ENCODE measurements at places on chromosomes 7 and 10.

- peak; percentile 73 for DNase-seq
Observed at GRCh38 chr7:102415685-102416225, 17.6 kb upstream of the ORAI2 start.

- DNase-seq = no peak
Observed at GRCh38 chr7:145681646-145682045, 435.0 kb upstream of the CNTNAP2 start.

GRCh38 chr7:14582010-14582409 is 320.5 kb downstream of the DGKB start:
- no peak for DNase-seq

GRCh38 chr10:132712291-132712690 is 73.7 kb downstream of the NKX6-2 start:
- no peak for DNase-seq

DNA sequence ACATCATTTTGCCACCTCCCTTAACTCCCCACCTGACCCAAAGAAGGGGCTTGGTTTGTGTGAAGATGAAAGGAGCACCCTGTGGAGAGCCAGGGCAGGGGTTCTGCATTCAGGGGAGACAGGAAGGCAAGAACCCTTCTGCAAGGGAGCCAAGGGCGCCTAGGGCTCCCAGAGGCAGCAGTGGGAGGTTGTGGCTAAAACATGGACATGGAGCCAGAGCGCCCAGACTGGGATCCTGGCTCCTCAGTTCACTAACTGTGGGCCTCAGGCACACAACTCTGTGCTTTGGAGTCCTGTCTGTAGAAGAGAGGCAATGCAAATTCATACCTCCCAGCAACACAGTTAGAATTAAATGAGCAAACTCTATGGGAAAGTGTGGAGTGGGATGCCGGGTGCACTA is 123.1 kb upstream of the MACROH2A2 start:
- DNase-seq = no peak

DNA sequence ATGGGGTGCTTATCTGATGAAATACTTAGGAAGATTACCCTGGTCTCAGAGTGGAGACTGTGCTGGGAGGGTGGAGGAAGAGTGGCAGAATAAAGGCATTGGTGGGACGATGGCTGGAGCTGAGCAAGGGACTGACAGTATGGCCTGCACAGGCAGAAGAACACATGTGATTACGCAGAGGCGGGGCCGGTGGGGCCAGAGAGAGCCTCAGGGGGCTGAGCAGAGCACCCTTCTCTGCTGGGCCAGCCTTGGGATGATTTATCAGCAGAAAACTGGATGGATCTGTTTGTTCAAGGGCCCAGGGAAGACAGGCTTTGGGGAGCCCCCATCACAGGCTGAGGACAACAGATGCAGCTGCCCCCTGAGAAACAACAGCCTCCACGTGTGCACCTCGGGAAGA is 272.1 kb downstream of the SDK1 start:
- DNase-seq = no peak

DNA sequence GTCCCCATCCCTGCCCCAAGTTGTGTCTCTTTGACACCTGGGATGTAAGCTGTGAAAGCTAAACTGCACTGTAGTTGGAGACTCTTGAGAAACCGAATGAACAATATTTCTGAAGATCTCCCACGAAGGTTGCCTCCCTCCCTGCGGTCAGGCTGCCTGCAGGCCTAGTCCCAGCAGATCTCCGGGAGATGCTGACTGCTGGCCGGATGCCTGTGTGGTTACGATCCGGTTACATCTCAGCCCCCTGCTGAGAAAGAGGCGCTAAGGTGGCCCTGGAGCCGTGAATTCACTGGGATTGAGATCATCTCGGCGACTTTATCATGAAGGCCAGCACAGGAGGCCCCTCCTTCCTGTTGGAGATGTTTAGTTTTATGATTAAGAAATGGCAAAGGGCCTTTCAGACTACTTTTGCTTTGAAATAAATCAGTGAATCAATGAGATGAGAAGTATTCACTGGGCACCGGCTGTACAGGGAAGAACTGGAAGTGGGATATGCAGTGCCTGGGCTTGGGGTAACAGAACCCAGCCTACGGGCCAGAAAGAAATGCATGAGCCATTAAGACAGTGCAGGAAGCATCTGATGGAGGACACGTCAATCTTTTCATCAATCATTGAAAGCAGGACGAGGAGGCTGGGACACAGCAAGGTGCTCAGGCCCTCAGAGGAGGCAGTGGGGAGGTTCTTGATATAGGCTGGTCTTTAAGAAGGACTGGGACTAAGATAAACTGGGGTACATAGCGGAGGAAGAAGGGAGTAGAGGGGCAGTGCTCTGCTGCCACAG is 177.6 kb downstream of the PRKAG2 start:
- no peak for DNase-seq

DNA sequence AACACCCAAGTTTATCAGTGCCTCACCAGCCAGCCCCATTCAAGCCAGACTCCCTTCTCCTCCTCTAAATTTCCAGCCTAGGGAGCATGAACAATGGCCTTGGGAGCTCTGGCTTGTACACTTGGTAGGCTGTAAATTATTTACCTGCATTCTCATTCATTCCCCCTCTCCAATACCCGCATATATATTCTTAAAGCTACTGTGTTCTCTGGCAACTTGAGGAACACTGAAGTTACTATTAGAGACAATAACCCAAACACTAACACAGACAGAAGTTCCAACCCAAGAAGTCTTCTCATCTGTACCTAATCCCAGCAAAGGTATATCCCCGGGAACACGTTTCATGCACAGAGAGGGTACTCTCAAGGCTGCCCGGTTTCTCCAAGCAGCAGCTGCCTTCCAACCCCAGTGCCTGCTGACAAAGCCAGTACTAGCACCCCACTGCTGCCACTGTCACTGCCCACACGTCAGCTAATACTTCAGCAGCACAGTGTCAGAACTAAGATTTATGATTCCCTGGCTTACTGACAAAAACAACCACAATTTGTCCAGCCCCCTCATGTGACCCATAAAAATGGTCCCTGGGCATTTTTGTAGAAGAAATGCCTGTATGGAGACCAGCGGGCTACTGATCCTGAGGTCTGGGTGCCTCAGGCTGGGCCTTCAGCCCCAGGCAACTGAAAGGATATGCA is 3.1 kb downstream of the WDR91 start:
- DNase-seq = no peak

DNA sequence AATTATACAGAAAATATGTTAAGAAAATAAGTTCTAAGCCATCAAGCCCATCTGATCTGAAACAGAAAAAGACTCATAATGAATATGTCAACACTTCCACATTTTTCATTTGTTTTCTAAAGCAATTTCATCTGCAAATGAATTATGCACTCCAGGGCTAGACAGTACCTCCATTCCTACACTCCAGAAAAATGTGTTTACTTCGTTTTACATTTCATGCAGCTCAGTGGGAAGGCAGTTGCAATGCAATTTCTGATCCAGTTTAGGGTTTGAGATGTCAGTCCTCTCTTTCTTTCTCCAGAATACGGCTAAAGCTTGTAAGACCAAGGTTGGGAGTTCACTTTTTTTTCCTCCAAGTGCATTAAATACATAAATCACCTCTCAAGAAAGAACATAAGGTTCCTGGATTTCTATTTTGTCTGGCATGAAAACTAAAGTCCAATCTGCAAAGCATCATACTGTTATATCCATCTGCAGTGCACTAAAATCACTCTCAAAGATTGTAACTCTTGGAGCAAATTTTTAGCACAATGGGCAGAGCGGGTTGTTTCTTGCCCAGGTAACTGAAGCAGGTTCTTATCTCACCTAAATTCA is 348.8 kb upstream of the C7orf33 start:
- DNase-seq = no peak

DNA sequence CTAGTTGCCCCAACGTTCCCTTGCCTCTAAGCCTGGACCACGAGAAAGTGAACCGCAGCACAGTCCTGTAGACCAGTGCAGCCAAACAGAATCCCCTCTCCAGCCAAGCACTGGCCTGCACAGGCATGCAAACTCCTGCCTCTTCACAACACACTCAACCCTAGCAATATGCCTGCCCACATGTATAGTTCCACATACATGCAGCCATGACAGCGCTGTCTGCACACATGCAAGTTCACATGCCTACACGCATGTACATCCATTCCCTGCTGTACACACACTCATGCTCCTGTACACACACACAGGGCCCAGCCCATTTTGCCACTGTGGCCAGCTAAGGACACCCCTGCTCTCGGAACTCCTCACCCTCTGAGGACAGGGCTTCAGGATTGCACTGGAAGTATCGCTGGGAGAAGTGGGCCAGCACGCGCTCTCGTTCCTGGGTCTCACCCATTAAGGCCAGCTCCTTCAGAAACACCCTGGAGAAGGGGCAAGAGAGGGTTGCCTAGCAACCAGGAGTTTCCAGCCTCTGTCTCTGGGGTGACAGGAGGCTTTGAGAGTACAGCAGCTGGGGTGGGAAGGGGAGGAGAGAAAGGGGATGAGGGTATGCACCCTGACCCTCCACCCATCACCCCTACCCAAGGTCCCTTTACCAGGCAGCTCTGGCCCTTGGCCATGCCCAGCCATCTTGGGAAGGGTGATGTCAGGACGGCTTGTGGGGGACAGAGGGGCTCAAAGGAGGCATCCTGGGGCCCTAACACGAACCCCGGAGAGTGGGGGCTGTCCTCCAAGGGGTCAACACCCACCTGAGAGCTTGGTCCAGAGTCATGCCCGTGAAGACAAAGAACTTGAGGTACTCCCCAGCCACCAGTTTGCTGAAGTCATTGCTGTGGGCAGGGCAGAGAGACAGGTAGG is 7.0 kb downstream of the PSD start:
- DNase-seq = no peak
